K562 (cell line): ENCODE measurements at places on chromosomes 3 and 15. TPM values are rescaled to one million over a fixed set of nuclear protein-coding genes. Genes with fewer than 3 reads are reported as not detected.

DNA sequence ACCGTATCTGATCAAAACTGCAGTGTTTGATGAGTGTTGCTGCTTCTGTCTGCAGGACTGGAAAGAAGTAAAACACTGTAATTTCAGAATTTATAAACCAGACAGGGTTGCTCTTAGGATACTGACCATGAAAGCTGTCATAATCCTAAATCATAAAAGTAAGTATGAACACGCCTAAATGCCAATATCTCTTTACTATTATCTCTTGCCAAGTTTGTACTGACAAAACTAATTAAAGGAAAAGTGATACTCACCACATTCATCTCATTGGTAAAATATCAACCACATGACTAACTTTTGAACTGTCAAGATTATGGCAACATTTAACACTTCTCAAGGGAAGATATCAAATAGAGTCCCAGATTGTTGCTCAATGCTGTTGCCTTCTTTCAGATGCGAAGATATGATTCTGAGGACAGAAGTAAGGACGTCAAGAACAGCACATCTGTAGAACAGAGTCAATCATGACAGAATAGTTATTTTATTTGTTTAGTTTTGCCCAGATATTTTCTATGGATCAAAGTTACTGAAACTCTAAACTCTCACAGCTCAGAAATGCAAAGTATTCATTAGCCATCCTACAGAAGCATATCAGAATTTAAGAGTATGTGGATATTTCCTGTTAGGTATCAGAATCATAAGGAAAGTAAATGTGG is 61.4 kb upstream of the COL8A1 start:
- DNase-seq, result no peak

- DNase-seq, result no peak
These were observed 353.1 kb upstream of the BCHE start for GRCh38 chr3:166190360-166190759.

GRCh38 chr15:33601461-33601860 is 290.7 kb downstream of the RYR3 start:
- no peak for DNase-seq

The PIK3R4 gene
- 21.5 and 22.8 TPM in 2 replicates for total RNA-seq

The HOMER2 gene
- 0.47 and 0.54 TPM in 2 replicates for total RNA-seq
